Stimulated activated CD8-positive, alpha-beta memory T cell treated with anti-CD3 and anti-CD28 coated beads, Interleukin-2, amount 100 ng/mL, for 48 hours (primary cell): ENCODE measurements at places on chromosomes 16 and 17.

GRCh38 chr17:43212641-43213490, 1.2 kb downstream of the TMEM106A start:
- no peak for DNase-seq

DNA sequence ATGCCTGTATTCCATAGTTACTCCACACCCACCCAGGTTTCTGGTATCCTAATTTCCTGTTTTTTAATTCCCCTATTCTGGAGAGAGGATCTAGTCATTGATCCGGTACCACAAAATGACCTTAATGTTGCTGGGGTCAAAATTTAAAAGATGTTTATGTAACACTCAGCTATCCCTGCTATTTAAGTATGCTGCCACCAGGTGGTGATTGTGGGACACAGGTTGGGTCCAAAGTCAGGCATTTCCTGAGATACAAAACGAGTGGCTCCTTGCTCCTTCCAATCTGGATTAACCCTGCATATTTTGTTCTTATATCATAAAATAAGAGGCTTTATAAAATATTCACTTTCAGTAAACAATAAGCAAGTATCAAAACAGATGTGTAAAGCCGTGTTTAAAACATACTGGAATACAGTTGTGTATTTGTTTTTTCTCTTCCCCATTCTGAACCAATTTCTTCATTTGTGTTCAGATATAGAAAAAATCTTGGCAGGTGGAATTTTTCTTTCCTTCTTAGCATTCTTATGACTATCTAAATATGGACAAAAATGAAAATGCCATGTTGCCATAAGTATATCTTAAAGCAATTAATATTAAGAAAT, 16.3 kb downstream of the HS3ST4 start:
- DNase-seq, result peak; percentile 3

DNA sequence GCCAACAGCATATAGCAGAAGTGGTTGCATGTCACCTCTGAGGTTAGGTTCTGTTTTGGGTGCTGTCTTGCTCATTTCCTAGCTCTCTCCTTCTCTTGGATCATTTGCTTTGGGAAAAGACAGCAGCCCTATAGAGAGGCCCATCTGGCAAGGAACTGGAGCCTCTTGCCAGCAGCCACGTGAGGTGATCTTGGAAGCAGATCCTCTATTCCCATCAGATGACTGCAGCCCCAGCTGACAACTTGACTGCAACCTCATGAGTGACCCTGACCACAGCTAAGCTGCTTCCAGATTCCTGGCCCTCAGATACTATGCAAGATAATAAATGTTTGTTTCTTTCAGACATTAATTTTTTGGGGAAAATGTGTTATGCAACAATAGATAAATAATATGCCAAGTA, 213.3 kb upstream of the HS3ST4 start:
- DNase-seq, result no peak

GRCh38 chr17:5630434-5630833, 46.1 kb upstream of the NLRP1 start:
- no peak for DNase-seq

DNA sequence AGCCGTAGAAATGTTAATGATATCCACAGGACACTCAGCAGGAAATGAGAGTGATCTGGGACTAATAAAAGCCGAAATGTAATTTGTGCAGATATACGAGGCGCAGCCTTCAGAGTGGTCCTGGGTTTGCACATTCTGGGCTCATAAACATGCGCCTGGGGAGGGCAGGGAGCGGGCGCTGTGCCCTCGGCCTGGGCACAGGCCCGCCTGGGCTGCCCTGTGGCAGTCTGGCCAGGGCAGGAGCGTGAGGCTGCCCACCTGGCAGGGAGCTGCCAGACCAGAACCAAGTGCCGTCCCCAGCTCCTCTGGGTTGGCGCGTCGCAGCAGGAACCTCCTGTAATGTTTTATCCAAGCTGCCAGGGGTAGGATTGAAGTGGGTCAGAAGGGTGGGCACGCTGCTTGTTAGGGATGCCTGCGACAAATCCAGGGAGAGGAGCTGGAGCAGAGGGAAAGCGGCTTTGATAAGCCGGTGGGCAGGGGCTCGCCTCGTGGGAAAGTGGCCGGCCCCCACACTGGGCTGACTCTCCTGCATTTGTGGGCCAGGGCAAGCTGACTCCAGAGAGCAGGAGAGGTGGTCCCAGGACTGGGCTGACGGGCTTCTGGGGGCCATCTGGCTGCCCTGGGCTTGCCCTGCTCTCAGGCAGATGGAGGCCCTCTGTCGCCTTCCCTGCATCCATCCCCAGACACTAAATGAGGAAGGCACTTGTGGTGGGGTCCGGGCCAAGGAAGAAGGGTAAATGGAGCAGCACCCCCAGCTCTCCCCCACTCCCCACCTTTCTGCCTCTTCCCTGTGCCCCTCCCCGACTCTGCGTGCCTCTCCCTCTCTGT, 45.9 kb downstream of the SREBF1 start:
- no peak for DNase-seq

DNA sequence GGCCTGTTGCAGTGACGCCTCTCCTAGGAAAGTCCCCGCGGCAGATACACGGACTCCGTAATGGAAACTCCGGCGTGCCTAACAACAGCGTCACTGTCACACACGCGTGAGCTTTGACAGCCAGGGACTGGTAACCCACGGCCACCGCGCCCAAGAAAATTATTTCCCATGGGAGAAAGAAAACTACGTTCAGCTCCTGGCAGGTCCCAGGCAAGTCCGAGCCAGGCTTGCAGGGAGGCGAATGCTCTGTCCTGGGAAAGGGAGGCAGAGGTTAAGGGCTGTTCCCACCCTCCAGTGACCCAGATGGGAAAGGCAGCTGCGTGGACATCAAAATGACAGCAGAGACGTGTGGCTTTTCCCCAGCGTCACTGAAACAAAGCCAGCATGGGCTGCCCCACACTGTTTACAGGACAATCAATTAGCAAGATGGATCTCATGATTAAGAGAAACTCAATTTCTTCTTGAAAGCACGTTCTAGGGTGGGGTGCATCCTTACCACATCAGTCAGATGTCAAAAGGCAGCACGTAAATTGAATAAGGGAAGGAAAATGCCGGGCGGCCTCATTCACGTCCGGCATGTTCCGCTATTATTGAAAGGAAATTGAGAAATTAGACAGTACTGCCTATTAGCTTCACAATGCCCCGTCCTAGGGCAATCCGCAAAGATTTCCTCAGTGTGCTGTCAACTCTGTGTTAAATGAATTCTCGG, 82.5 kb downstream of the NXN start:
- no peak for DNase-seq

- DNase-seq, result no peak
Measured at GRCh38 chr16:8866118-8866883, 2.5 kb downstream of the CARHSP1 start.
